Natural killer cell (primary cell): ENCODE measurements at places on chromosomes 2 and 18. TPM values are rescaled to one million over a fixed set of nuclear protein-coding genes. Genes with fewer than 3 reads are reported as not detected.
A peak's percentile ranks its signal among the peaks of the same experiment; 100 is the strongest.

Gene ABCG5
- total RNA-seq: not detected

Gene GREB1
- 2.5 TPM for total RNA-seq

Gene ABCG8
- not detected for total RNA-seq

GRCh38 chr2:108621087-108621559, 86.9 kb downstream of the LIMS1 start:
- H3K36me3 ChIP-seq: no peaks in the 10 kb centered on the region
- peak overlapping the region; percentile 16 for H3K4me3 ChIP-seq
- no peaks in the 10 kb centered on the region for H3K27me3 ChIP-seq
- H3K4me1 ChIP-seq: peaks cover 22% of the 10 kb centered on the region
- H3K27ac ChIP-seq: peak overlapping the region; percentile 73
- DNase-seq: peak; percentile 88

DNA sequence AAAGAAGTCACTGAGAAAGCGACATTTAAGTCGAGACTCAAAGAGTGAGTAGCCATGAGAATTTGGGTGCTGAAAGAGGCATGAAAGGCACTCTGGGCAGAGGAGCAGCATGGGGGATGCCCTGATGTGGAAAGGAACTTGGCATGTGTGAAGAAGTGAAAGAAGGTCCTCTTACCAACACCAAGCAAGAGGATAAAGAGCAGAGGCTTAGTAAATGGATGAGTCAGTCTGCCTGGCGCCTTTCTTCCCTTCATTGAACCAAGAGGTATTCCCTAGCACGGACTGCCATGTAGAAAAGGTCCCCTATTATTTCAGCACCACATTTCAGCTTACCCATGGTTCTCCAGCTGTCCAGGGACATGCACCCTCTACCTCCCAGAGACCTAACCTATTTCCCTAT, 221.1 kb upstream of the NRP2 start:
- no peak overlapping the region for H3K27ac ChIP-seq
- H3K36me3 ChIP-seq: no peaks in the 10 kb centered on the region
- no peak overlapping the region for H3K4me3 ChIP-seq
- H3K4me1 ChIP-seq: no peaks in the 10 kb centered on the region
- DNase-seq: no peak
- no peaks in the 10 kb centered on the region for H3K27me3 ChIP-seq

GRCh38 chr2:44107974-44108373, 60.7 kb upstream of the PPM1B start:
- no peak overlapping the region for H3K4me3 ChIP-seq
- no peaks in the 10 kb centered on the region for H3K4me1 ChIP-seq
- DNase-seq: no peak
- H3K27me3 ChIP-seq: no peaks in the 10 kb centered on the region
- H3K36me3 ChIP-seq: no peaks in the 10 kb centered on the region

- H3K4me1 ChIP-seq: peaks cover 18% of the 10 kb centered on the region
- H3K4me3 ChIP-seq: peak overlapping the region; percentile 45
- no peak overlapping the region for H3K27ac ChIP-seq
- H3K36me3 ChIP-seq: no peaks in the 10 kb centered on the region
- peak; percentile 21 for DNase-seq
These were observed 2.4 kb downstream of the CTIF start for GRCh38 chr18:48541026-48541746.

GRCh38 chr18:56115071-56116015, 523.0 kb downstream of the TXNL1 start:
- no peaks in the 10 kb centered on the region for H3K4me1 ChIP-seq
- H3K36me3 ChIP-seq: no peaks in the 10 kb centered on the region
- H3K27me3 ChIP-seq: no peaks in the 10 kb centered on the region

DNA sequence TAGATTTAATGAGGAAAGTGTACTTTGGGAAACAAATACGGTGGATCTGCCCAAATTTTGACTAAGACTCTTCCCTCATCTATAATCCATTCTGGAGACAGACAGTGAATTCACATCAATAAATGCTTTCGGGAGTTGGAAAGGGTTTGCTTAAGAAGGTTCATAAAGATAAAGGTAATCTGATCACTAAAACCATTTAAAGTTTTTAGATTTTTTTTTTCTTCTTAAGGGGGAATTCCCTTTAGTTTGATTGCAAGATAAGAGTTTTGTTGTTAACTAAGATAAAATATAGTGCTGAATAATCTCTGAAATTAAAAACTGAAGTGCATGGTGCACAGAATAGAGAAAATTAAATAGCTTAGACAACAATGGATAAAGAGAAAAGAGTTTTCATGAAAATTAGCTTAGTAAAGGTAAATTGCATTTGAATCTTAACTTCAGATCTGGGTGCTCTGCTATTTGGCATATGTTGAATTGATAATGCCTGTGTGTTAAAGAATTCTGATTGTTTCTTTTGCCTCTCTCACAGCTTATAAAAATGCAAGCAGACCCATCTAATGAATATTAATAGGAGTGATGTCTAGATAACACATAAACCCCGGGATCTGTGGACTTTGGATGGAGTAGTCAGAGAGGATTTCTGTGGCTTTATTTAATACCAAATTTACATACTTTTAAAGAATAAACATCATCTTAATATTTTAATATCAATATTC, 100.8 kb downstream of the MEIS1 start:
- no peaks in the 10 kb centered on the region for H3K27me3 ChIP-seq
- no peak overlapping the region for H3K4me3 ChIP-seq
- no peaks in the 10 kb centered on the region for H3K36me3 ChIP-seq
- H3K27ac ChIP-seq: no peak overlapping the region
- no peak for DNase-seq
- H3K4me1 ChIP-seq: no peaks in the 10 kb centered on the region
